ENCODE measurements at places on chromosomes 7 and 10.

DNA sequence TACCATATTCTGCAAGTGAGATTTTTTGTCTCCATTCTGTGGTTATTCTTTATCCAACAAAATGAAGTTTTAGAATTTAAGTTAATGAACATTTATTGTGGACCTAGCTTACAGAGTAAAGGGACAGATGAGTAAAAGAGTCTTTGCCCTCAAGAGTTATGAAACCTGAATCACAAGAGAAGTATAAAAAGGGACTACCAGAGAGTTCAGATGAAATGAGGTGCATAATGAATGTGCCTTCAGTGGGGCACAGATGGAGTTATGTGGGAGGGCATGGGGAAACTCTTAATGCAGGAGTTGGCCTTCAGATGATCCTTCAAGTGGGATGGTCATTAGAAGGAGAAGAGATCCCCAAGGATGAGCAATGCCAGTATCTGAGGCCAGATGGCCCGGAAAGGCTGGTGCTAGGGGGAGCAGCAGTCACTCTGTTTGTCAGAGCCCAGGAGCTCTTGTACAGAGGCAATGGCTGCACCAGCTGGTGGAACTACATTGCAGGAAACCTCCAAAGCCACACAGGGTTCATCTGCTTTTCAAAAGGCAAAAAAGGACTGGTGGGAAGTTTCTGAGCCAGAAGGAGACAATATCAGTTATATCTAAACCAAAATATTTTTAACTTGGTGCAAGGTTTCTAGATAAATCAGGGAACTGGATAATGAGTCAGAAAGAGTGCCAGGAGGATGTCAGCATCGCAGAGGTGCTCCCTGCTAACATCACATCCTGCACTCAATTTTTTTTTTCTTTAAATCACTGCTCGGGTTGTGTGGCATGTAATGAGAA is 162.0 kb downstream of the KLF6 start:
- no peak for DNase-seq

DNA sequence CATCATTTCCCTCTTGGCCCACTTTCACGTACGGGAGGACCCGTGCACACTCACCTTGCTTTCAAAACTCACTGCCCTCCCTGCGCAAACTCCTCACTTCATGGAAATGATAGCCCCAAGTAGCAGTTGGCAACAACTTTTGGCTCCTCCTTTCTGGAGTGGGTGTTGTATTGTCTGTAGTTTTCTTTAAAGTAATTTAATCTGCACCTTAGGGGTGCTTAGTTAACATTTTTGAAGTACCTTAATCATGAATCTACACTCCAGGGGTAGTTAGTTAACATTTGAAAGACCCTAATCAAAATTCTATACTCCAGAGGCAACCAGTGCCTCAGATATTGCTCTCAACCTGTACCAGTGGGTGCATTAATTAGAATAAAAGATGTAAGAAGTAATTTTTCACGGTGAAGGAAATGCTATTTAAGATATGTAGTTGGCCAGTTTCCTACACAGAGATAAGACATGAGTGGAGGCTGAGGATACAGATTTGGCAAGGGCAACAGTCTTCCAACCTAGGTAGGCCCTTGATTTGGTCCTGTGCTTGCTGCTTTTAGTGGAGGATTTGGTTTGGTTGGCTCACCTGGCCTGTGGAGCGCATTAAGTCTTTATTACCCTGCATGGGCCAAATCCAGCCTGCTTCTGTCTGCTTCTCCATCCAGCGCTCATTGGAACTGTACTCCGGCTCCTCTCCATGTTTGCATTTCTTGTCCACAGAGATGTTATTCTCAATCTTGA is 93.0 kb downstream of the EXOC4 start:
- DNase-seq: no peak

DNA sequence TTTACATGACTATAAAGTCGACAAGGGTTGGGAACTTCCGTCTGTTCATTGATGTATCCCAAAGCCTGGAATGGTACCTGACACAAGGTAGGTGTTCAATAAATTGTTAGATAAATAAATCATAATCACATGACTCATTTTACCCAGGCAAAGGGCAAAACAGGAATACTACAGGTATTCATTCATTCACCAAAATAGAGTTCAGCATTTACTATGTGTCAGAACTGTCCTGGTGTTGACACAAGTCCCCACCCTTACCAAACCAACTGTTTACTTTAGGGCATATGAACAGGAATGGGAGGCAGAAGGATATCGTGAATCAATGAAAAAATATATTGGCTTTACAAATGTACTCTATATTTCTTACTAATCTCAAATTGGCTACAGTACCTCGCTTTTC is 666 bp upstream of the YAE1 start:
- no peak for DNase-seq

DNA sequence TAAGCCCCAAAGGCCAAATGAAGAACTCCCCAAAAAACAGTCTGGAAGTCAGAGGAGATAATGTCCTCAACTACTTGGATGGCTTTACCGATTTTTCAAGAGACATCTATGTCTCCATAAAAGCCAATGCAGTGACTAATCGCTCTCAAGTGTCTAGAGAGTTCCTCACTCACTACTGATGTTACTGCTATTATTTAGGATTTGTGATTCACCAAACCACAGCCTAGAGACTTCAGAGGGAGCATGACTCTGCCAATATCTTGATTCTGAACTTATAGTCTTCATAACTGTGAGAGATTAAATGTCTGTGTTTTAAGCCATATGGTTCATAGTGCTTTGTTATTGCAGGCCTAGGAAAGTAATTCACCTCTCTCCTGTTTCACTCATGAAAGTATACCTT is 160.2 kb downstream of the IPMK start:
- no peak for DNase-seq

Measured in D341Med (cell line).